CD4-positive, alpha-beta T cell treated with Interleukin-4 for 4 hours (primary cell): ENCODE measurements at places on chromosomes 5 and 9.

DNA sequence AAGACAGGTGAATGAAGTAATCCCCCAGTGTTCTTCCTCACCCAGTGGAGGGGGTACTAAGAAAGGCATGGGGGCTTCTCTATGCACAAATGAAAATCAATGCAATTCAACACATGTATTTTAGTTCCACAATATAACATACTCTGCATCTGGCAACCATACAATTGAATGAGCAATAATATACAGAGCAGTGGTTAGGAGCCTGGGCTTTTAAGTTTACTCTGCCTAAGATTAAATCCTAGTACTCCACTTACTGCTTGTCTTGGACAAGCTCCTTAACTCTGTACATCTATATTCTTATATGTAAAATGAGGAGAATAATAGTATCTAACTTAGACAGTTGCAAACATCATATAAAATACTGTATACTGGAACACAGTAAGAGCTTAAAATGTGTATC lies 195.4 kb upstream of the TRIM32 start:
- DNase-seq, result no peak

DNA sequence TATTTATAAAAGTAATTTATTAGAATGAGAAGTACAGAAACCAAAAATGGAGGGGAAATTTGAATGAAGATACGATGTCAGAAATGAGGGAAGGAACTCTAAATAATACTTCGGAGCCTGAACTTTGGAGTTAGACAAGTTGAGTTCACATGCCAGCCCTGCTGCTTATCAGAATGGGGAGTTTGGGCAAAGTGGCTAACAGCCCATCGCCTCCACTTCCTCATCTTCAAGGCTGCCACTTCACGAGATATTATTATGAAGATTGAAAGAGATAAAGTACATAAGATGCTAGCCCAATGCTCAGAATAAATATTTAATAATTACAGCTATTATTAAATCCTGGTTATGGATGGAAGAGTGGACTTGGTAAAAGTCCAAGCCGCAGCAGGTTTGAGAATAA lies 56.2 kb upstream of the ABCA1 start:
- no peak for DNase-seq

GRCh38 chr9:98778251-98778650 lies 18.1 kb downstream of the ANKS6 start:
- DNase-seq, result no peak

GRCh38 chr9:123251324-123251723 lies 17.1 kb downstream of the STRBP start:
- no peak for DNase-seq

- DNase-seq, result no peak
Observed at GRCh38 chr5:7074176-7074575, 321.8 kb upstream of the ADCY2 start.

DNA sequence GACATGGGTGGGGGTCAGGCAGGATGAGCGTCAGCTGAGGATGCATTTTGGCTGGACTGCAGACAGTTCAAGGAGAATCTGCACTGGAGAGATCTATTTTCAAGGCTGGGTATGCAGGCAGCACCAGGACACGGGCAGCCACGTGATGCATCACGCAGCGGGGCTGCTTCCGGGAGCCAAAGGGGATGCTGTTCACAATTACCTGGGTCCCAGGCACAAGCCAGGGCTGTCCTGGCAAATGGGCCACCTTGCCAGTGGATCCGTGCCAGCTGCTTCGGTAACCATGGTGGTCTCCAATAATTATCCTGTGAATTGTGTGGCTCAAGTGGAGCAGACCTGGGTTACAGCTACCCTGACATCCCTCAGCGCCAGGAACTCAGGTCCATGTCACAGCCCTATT lies 17.5 kb downstream of the DBH start:
- DNase-seq, result no peak

DNA sequence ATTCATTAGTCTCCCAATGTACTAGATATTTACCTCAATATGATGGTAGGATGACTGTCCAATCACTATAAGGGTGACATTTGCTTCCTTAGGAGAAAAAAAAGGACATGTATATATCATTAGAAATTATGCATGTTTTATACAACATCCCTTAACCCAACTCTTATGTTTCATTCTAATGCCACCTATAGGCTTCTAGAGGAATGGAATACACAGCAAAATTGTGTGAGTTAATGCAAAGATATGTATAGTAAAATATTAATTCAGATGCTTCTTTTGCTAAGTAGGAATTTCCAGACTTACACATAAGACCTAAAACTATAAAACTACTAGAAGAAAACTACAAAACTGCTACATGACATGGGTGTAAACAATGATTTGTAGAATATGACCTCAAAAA lies 3.5 kb downstream of the PRXL2C start:
- peak; percentile 30 for DNase-seq

- DNase-seq, result no peak
Observed at GRCh38 chr9:90025816-90026215, 421.0 kb downstream of the GADD45G start.

DNA sequence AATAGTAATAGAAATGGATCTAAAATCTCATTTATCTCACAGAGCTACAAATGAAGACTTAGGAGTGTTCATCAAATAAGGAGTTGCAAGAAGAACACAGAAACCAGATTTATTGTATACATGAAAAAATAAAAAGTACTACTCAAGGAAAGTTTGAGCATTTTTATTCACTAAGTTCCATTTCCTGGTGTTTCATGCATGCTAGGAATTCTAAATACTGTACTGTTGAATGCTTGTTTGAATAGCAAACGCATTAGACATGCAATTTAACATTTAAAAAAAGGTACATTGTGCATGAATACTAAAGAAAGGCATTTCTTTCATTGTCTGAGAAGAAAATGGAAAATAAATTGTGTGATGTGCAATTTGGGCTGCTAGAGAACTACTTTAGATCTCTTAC lies 52.1 kb downstream of the C6 start:
- no peak for DNase-seq

- DNase-seq, result no peak
Observed at GRCh38 chr9:14956208-14956607, 46.0 kb upstream of the FREM1 start.

DNA sequence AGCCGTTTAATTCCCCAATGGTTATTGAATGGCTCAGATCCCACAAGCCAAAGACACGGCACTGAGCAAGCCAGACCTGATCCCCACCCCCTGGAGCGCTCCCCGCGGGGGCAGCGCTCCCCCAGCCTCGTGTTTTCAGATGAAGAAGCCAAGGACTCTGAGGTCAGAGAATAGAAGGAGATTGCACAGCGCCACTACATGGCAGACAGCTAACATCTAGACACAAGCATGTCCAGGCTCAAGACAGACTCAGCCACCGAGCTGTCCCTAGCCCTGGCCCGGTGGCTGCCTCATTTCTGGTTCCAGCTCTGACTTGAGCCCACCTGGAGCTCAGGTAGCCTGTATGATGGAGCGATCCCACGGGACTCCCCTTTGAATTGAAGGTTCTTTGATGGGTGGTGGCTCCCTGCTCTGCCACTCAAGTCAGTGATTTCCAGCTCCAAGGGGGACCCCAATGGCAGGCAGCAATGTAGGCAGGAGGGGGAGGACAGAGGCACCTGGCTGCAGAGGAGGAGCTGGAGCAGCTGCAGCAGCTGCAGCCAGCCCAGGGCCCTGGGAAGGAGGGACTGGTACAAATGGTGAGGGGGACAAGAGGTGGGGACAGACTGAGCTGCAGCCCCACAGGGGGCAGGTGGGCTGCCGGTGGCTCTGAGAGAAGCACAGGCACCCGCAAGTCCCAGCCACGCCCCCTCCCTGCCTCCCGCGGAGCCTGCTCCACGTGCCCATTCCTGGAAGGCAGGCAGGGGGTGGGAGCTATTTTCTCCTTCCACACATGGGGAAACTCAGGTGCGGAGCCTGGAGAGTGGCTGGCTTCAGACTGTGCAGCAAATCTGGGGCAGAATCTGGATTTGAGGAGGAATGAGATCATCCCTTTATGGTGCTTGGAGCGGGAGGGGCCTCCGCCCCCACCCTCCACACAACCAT lies 40.2 kb downstream of the NTNG2 start:
- no peak for DNase-seq
